ENCODE measurements at places on chromosomes 7 and 10.

DNA sequence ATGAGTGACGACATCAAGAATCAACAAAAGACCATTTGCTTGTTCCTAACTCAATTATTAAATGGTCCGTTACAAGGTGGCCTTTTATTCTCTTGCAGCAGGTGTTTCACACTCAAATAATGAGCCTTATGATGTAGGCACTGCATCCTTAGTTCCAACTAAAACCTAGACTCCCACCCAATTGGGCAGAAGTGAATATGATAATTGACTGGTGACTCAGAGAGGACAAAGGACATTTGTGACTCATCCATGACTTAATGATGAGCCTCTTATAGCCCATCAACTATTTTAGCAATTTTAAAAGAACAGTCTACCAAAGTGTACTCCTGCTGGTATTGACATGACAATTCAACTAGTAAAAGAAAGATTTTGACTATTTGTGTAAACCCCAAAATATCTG lies 1027.8 kb upstream of the PHF14 start:
- DNase-seq, result no peak

DNA sequence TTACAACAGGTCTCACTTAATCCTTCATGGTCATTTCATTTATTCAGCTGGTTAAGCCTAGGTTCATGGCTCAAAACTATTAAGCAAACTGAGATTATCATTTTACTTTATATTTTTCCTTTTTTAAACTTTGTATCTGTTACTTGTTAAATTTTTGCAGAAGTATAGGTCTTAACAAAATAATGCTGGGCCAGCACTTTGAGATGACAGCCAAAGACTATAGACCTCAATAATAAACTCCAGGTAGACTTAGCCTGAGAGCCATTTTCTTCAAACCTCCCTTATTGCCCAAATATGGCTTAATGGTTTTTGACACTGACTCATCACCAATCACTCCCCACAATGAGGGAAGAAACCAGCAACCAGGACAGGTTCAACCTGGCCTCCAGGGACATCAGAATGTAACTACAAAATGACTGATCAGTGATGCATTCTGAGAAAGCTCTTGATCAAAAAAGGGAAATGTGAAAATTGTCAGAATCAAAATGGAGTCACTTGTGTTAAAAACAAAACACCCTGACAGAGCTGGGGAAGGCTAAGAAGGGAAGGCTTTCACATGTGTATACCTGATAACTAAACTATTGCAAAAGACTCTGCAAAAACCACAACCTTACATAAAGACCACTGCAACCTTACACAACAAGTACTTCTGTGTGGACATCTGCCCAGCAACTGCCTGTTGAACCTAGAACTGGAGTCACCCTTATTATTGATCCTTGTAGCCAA lies 2.1 kb upstream of the CCDC126 start:
- DNase-seq, result no peak

DNA sequence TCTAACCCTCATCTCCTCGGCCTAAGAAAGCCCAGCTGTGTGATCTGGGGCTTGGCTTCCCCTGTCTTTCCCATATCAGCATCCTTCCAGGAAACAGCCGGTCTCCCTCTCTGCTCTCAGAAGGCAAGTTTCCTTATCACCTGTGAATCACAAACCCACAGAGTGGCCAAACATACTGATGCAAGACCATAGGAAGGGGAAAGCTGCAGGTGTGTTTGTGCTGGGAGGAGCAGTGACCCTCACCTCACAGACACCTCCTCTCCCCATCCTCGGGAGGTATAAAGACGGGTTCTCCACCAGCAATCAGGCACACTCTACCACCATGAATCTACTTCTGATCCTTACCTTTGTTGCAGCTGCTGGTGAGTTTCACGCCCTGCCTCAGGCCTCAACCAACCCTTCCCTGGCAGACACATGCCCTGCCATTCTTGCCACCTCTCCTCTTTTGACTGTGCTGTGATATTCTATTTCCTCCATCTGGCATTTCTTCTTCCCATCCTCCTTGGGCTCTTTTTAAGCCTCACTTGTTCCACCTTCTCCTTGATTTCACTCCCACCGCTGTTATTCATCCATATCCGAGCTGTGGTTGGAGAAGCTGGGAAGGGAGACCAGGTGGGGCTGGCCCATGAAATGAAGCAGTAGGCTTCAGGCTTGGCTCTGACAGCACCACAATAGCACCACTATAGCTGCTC lies at the start of gene PRSS2:
TSS of gene PRSS2 (plus strand) at position 310 of the 692 bp plus-strand sequence. CDS start at position 323, 13 bp downstream.
- no peak for DNase-seq

GRCh38 chr7:46513447-46513848 lies 592.4 kb upstream of the IGFBP3 start:
- DNase-seq, result no peak
